ENCODE measurements at places on chromosomes 2 and 18.

DNA sequence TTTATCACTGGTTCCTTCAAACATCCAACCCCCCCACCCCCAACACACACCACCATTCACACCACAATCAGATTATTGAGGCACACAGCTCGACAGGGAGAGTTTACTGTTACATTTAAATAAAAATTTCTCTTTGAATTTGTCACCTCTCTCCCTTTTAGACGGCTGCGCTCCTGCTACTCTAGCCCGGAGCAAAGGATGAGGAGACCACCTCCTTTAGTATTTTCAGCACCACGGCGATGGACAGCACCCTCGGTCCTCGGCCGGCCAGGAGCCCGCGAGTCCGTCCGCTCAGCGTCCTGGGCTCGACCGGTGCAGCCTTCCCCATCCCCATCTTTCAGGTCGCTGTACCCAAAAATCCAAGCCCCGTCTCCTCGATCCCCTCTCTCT lies 892 bp downstream of the CELF4 start:
- no peak for DNase-seq

GRCh38 chr2:167946441-167946841 lies 301.0 kb downstream of the STK39 start:
- DNase-seq: no peak

DNA sequence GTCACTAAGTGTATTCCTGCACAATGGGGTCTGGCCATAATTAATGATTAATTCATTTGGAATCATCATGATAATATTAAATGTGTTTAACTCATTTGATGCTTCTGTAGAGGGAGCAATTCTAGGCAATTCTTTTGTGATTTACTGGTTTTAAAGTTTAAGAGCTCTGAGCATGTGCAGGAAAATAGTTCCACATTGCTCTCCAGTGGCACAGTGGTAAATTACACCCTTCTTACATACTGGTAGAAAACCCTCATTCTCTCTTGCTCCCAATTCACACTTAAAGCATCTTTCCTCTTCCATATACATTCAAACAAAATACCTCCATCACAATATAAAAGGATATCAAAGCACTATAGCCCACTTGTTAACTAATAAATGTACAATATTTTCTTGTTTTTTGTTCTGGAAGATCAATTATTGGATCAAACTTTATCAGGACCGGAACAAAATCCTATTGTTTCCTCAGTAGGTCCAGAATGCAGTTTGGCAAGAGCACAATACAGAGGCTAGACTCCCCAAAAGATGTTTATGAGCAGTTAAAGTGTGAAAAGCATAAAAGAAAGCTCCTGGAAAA lies 844.3 kb downstream of the MBD2 start:
- peak; percentile 19 for DNase-seq

DNA sequence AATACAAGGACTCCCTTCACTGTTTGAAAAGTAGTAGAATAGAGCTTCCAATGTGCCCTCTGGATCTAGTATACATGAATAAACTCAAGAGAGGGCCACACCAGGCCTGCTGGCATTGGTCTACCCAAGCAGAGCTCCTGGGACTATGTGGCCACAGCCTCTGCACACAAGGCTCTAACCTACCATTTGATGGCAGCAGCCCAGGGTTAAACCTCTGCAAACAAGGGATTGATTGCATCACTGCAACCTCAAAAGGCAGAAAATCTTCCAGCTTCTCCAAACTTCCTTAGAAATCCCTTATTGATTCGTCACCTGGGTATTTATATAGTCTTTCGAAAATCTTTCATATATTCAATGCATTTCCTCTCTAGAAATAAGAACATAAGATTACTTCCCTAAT lies 147.6 kb upstream of the SETBP1 start:
- no peak for DNase-seq

GRCh38 chr18:79796531-79797405 lies 970 bp upstream of the KCNG2 start:
- peak; percentile 12 for DNase-seq

GRCh38 chr18:34048423-34048822 lies 176.3 kb downstream of the NOL4 start:
- DNase-seq: no peak

GRCh38 chr2:43226558-43226954 lies at the start of gene ZFP36L2:
Gene ZFP36L2 (minus strand): TSS chr2:43226606. CDS start chr2:43226315, 291 bp downstream.
- peak; percentile 56 for DNase-seq

- no peak for DNase-seq
Measured at GRCh38 chr2:11907190-11907589, 160.8 kb downstream of the LPIN1 start.

GRCh38 chr2:169670215-169670651 lies 24.0 kb downstream of the CFAP210 start:
- DNase-seq: no peak

DNA sequence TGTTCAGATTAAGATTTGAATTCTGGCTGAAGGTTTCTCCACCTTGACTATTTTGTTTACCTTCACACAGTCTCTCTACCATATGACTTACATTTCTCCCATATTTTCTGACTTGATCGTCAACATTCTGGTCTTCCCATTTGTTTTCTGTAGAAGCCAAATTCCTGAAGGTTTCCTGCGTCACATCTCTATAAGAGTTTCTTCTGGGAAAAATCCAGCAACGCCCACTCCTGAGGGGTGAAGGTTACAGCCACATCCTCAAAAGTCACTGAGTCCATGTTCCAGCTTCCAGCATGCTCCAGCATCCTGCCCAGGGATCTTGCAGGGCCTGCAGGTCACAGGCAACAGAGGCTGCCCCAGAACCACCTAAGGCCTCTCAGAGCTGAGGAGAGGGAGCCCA lies 47.5 kb downstream of the NBEAL1 start:
- DNase-seq: no peak

DNA sequence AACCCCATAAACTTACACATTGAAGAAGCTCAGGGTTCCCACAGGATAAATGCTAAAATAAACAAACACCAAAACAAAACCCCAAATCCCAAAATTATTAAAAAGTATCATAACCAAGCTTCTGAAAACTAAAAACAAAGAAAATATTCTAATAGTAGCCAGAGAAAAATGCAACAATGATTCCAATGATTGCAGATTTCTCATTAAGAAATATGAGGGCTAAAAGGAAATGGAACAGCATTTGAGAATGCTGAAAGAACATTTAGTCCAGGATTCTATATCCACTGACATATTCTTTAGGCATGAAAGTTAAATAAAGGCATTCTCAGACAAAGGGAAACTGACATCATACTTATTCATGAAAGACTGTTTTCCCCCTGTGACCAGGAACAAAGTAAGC lies 212.4 kb downstream of the SLC4A10 start:
- DNase-seq: no peak

GRCh38 chr2:196160101-196160500 lies 11.3 kb downstream of the STK17B start:
- DNase-seq: no peak

All from NCI-H187 treated with DMSO at 0.1 percent for 48 hours (cell line).